ENCODE measurements at places on chromosomes 3 and 15.

DNA sequence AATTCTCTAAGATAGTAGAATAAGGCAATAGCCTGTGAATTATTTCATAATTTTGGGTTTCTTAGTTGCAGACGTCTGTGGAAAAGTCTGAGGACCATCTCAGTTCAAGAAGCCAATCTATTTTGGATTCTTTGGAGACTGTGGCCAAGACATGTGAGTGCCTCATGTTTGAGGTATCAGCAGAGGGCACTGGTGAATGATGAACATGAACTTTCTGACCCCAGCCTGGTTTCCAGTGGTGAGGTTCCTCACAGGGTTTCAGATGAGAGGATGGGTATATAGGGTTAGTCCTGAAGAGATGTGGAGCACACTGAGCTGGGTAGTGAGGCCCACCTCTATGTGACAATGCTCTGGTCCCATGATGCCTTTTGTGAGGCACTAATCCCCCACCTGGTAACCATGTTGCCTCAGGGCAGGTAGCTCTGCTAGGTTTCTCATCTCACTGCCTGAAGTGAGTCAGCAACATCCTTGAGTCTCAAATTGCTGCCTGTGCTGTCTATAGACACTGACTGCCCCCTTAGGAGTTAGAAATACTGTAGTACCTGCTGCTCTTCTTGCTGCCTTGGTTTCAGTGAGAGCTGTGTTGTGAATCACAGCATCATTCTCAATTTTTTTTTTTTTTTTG lies 32.3 kb downstream of the C3orf62 start:
- no peak for DNase-seq

DNA sequence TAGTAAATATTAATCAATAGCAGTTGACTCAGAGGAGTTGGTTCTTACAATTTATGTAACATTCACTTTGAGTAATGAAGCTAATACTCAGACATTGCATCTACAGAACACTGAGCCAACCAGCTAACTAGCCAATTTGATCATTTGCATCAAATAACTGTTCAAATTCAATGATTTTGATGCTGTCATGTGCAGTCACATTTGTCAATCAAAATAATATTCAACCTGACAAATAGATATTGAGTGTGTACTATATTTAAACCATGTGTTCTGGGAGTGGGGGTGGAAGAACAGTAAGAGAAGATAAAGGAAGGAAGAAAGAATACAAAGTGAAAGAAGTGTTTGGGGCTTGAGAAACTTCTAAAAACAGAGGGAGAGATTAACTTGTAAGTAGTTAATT lies 277.2 kb upstream of the ARHGEF26 start:
- no peak for DNase-seq

DNA sequence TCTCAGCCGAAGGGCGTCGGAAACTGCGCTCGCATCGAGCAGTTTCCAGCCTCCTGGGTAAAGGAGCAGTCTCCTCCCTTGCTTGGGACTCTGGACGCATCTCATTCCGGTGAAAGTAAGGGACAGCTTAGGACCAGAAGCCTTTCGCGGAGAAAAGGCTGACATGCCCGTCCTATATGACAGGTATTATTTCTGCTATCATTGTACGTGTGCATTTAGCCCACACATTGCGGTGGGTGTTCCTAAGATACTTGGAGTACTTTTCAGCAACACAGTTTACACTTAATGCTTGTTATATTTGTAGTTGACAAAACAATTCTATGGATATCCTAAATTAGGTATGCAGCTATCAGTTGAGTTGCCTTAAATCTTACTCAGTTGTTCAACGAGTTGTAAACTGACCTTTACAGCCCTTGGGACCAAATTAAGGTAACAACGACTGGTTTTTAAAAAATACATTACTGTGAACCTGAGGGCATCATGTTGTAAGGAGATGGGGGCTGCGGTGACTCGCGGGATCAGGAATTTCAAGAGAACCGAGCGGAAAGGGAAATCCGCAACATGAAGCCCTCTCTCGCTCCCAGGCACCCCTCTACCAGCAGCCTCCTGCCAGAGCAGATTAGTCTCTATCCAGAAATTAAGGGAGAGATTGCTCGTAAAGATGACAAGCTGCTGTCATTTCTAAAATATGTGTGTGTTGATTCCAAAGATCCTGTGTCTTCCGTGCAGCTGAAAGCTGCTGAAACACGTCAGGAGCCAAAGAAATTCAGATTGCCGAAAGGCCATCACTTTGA lies 632 bp upstream of the COPS2 start:
- no peak for DNase-seq

GRCh38 chr3:125123451-125124305 lies 67.9 kb upstream of the HEG1 start:
- DNase-seq = peak; percentile 5

GRCh38 chr15:71570736-71571135 lies 239.6 kb upstream of the NR2E3 start:
- DNase-seq = no peak
